Muscle of back (tissue), 13 donors: ENCODE measurements at places on chromosomes 1 and 21. TPM values are rescaled to one million over a fixed set of nuclear protein-coding genes. Genes with fewer than 3 reads are reported as not detected.

GRCh38 chr21:42238185-42238934 lies 19.4 kb downstream of the ABCG1 start:
- no peak for DNase-seq

- no peak for DNase-seq
Measured at GRCh38 chr1:226076378-226076777, 13.9 kb downstream of the H3-3A start.

- DNase-seq: no peak
Measured at GRCh38 chr21:29550205-29550604, 251.5 kb downstream of the BACH1 start.

Gene RUNX3
- 0.48 TPM for polyA plus RNA-seq

DNA sequence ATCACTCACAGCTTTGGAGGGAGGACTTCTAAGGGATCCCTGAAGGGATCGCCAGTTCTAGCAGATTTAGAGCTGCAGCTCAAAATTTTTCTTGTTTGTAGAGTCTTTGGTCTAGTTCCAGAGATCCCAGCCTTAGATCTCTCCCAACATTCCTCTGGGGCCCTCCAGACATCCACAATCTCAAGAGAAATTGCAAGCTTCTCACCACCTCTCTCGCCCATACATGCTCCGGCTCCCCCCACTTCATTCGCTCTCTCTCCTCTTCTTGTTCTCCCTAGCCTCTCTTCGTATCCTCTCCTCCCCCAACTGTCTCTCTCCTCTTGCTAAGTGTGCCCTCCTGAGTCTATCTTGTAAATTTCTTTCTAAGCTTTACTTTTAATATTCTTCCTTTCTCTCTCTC lies 15.1 kb upstream of the TUT4 start:
- DNase-seq: no peak

Gene NUDT4B
- polyA plus RNA-seq: not detected

Gene FMO3
- 0.22 TPM for polyA plus RNA-seq

DNA sequence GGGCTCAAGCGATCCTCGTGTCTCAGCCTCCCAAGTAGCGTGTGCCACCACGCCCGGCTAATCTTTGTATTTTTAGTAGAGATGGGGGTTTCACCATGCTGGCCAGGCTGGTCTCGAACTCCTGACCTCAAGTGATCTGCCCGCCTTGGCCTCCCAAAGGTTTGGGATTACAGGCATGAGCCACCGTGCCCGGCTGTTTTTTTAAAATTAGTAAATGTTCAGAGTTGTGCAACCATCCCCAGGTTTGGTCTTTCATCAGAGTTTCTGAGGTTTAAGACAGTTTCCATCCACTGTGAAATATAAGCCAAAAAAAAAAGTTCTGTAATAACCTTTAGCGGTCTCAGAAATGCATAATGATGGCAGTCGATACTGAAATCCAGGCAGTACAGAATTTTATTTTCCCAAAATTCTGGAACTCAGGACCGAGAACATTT lies 550 bp upstream of the SYT11 start:
- no peak for DNase-seq

GRCh38 chr1:48571303-48571987 lies 99.4 kb upstream of the SPATA6 start:
- no peak for DNase-seq

Gene SPRR4
- not detected for polyA plus RNA-seq

DNA sequence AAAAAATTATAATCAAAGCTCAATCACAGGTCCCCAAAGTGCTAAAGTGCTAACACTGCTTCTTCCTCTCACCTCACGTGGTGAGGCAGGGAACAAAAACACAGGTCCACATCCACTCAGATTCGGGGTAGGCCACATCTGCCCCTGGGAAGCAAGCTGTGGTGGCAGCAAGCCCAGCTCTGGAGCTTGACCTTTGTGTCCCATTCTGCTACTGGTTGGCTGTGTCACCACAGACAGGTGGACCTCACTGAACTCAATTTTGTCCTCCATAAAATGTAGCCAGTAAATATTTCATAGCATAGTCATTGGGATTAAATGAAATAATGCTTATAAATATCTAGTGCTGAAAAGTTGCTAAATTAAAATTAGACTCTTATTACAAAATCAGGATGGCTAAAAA lies 8.5 kb downstream of the AZIN2 start:
- DNase-seq: no peak

Gene BEND5
- 9.4 TPM for polyA plus RNA-seq

- no peak for DNase-seq
Measured at GRCh38 chr1:30328401-30329262, 394.8 kb downstream of the MATN1 start.

DNA sequence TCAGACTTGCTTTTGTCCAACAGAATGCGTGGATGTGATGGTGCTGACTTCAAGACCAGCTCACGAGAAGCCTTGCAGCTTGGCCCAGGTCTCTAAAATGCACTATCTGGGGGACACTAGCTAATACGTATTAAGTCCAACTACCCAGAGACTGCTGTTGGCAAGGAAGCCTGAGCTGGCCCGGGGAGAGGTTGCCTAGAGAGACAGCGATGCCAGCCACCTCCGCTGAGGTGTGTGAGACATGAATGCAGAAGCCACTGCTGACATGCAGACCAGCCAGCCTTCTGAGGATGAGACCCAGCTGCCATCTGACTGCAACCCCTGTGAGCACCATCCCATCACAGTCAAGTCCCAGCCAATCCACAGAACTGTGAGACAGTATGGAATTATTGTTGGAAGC lies 32.5 kb downstream of the THAP3 start:
- DNase-seq: no peak

Gene C1orf87
- 0.71 TPM for polyA plus RNA-seq

- no peak for DNase-seq
Measured at GRCh38 chr1:31702836-31703404, 897 bp downstream of the COL16A1 start.

- no peak for DNase-seq
Measured at GRCh38 chr1:54237586-54237985, 37.6 kb downstream of the MRPL37 start.

- DNase-seq: peak; percentile 95
Measured at GRCh38 chr21:29217818-29218291, 80.9 kb upstream of the BACH1 start.

DNA sequence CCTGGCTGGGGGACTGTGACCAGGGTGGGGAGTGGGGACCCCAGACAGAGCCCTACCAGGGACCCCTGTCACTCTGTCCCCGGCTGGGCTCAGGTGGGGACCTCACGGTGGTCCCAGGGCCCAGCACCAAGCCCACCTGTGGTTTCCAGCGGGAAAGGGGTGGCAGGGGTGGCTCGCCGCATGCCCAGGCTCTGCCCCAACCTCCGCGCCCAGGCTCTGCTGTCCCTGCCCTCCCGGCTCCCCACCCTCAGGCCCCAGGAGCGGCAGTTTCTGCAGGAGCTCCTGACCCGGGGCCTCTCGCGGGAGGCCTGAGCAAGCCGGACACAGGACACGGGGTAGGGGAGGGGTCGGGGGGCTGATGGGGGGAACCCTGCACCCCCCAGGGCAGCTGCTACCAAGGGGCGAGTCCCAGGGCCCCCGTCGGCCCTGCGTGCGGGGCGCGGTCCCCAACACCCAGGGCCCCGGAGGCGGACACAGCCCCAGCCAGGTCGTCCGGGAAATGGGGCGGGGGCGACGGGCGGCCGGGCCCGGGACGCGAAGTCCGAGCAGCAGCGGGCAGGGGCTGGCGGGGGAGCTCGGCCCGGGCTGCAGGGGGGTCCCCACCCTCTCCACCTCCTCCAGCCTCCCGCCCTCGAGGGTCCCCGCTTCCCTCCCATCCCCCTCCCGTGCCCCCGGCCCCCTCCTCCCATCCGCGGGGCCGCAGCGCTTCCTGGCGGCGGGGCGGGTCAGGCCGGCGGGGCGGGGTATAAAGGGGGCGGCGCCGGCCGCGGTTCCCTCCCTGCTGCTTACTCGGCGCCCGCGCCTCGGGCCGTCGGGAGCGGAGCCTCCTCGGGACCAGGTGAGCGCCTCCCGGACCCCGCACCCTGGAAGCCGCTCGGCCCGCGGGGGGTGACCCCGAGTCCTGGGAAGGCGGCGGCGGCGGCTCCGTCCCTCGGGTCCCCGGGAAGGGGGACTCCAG lies at the start of gene COL6A2:
TSS of gene COL6A2 (plus strand) at position 777 of the 958 bp plus-strand sequence.
- peak; percentile 78 for DNase-seq
